ENCODE measurements at places on chromosomes 3 and 15.
A peak's percentile ranks its signal among the peaks of the same experiment; 100 is the strongest.

- no peak for DNase-seq
These were observed 1327.0 kb downstream of the NSUN3 start for GRCh38 chr3:95389725-95390313.

- no peak for DNase-seq
These were observed 4.2 kb downstream of the CAPN3 start for GRCh38 chr15:42363487-42363886.

DNA sequence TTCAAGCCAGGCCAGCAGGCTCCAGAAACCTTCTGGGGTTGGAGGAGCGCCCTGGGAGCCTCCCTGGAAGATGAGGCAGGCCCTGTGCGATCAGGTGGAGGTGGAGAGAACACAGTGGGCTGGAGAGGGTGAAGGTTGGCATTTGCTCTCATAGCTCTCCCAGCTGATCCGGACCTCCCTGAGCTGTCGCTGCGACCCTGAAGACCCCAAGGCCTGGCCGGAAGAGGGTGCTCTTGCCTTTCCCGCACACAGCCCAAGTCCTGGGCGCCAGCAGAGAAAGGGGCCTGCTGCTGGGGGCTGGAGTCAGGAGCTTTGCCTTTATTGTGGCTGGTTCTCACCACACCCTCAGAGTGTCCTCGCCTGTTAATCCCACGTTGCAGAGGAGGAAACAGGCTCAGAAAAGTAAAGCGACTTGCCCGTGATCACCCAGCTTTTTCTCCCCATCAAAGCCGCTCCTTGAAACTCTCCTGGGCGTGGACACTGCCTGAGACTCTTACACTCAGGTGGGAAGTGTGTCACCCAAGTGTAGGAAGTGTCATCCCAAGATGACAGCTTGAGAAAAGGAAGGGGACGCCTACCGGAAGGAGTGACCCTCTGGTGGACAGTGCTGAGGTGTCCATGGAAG lies 8.6 kb upstream of the RPL29 start:
- no peak for DNase-seq

GRCh38 chr15:48143856-48144255 lies 23.1 kb downstream of the SLC24A5 start:
- DNase-seq = peak; percentile 35

- DNase-seq = peak; percentile 92
These were observed 52.7 kb downstream of the NFKBIZ start for GRCh38 chr3:101902041-101902440.

DNA sequence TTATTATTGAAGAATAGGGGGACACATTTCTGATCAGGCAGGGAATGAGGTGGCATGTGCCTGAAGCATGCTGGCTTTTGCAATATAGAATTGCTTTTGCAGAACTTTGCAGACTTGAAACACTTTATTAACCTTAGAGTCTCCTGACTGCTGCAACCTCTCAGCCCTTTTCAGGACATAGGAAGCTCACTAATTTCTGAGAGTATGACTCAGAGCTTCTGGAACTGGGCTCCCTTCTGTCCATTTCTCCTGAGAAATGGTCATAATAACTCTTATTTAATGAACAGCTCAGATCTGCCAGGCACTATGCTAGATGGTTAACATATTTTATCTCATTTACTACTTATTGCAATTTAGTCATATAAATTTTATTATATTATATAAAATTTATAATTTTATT lies 38.6 kb upstream of the DGKG start:
- peak; percentile 10 for DNase-seq

- peak; percentile 82 for DNase-seq
These were observed 147.3 kb upstream of the UBE2E2 start for GRCh38 chr3:23055733-23056376.

GRCh38 chr3:99891610-99892285 lies 74.1 kb downstream of the CMSS1 start:
- no peak for DNase-seq

DNA sequence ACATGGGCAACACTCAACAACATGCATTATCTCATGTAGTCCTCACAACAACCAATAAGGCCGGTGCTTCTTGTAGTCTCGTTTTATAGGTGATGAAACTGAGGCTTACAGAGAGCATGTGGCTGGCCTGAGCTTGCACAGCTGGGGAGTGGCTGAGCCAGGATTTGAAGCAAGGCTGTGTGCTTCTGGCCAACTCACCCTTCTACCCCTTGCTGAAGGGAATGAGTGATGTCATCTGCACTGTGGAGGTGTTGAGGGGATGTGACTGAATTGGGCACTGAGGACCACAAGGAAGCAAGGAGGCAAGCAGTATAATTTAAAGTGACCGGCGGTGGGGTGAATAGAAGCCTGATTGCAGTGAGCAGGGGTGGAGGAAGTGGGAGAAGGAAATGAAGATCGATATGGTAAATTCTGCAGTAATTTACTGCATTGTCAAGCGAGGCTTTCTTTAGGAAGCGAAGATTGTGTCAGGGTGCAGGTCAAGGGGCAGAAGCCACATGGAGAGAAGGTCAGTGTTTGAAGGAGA lies 62.3 kb downstream of the MINAR1 start:
- no peak for DNase-seq

GRCh38 chr15:44802336-44802735 lies 66.0 kb downstream of the TRIM69 start:
- no peak for DNase-seq

DNA sequence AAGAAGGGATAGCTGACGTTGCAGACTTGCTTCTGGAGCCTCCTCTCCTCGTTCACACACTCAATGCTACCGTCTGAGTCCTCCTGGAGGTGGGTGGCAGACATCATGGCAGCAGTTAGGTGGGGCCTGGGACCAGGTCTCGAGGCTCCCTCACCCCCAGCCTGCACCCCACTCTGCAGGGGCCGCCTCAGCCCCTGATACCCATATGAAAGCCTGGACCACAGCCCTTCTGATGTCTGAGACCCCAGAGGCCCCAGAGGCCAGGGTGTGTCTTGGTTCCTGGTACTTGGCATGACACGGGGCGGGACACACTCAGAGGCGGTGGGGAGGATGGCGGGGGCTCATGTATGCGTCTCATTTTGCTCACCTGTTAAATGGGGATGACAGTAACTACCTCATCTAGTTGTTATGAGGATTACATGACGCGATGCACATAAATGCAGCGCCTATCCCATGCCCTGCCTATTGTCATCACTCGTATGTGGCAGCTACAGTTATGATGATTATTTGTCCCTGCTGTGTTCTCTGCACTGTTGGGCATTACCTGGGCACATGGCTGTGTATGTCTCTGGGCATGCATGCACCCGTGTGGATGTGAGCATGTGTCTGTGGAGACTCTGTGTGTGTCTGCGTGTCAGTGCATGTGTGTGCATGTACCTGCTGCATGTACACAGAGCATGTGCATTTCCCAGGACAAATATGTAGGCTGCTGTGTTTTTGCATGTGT lies 39.9 kb downstream of the FEM1B start:
- DNase-seq = no peak

DNA sequence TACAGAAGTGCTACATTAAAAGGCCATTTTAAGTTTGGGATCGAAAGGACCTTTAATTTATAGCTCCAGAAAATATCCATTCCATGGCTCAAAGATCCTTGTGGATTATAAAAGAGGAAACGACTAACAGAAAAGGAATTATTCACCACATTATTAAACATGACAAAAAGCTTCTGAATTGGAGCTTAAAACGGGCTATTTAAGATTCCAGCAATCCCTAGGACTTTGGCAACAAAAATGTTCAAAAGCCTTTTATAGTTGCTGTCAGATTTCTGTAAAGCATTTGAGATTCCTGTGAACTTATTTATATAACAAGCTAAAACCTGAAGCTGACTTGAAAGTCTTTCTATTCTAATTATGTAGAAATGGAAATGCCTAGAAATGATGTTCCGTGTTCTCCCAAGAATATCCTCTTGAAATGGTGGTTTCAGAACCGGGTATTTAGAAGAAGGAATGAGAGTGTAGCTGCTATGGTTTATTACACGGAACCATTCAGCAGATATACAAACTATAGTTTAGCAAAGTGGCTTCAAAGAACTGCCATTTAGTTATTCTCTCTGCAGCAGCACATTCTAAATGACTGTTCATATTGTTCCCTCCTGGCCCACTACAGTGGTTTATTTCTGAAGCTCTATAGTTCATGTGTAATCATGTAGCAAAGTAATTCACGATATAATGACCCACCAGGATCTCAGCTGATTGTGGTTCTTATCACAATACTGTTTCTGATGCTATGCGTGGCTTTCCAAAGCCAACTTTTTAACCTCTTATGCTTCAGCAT lies 961.7 kb downstream of the FHIT start:
- no peak for DNase-seq

DNA sequence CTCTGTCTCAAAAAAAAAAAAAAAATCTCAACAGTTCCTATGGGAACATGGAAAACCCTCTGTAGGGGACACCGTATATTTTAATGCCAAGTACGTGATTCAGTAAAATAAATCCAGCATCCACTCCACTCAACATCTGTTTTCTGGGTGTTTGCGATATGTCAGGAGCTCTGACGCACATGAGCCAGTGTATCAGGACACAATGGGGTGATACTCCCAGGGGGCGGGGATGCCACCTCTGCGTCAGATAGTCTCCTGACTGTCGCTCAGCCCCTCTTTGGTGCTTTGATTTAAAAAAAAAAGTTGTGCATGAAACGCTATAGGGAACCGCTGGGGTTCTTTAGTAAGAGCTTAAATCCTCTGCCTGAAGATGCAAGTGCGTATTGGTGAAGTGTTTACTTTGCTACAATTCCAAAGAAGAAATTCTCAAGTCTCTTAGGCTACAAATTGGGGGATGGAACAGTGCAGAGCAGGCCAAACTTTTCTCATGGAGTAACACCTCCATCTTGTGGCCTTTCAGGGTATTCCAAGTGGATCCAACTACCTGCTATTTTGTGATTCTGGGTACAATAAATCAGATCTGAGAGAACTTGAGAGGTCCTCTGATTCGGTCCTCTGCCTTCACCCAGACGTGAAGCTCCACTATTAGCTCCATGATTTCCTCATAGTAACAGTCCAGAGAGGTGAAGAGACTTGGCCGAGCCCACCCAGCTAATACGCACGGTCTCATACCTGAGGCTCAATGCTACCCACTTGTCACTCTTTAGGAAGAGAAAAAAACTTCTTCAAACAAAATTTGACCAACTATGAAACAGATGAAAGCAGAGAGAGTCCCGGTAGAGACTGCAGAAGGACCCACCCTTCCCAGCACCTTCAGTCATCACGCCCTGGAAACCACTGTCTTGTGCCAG lies 9.3 kb upstream of the NR2E3 start:
- DNase-seq = peak; percentile 62
